ENCODE measurements at places on chromosomes 2 and 18.

- peak; percentile 66 for DNase-seq
Measured at GRCh38 chr18:71809711-71810110, 734.4 kb downstream of the CBLN2 start.

DNA sequence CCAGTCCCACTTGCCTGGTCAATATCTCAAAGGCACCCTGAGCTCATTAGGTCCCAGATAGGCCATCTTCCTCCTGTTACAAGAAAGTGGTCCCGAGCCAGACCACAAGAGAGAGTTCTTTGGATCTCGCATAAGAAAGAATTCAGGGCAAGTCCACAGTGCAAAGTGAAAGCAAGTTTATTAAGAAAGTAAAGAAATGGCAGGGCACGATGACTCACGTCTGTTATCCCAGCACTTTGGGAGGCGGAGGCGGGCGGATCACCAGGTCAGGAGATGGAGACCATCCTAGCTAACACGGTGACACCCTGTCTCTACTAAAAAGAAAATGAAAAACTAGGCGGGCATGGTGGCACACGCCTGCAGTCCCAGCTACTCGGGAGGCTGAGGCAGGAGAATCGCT lies 10.8 kb upstream of the SMAD7 start:
- DNase-seq, result no peak

- DNase-seq, result no peak
Measured at GRCh38 chr18:25814841-25815458, 275.5 kb downstream of the SS18 start.

DNA sequence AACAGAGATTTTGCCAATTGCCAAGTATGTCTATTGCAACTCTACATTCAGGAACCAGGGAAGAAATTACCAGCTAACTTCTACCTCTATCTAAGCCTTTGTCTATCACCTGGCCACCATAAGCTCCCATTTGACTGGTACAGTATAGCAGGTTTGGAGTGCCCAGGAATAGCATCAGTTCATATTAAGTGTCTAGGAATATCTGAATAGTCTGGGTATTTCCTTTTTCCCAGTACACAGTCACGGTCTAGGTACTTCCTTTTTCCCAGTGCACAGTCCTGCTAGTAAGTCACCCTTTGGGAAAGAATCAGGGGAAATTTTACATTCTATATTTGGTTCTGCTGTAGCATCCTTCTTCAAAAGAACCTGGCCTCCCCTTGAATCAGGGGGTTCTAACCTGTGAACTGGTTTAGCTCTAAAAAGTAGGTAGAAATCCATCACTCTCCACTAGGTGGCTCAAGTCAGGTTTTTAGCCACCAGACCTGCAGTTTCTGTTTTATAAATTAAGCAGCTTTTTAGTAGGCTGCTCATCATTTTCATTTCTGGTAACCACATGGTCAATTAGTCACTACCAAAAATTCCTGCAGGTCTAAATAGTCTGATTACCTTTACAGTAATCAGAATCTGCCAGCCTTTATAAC lies 49.3 kb upstream of the DNAJC10 start:
- DNase-seq, result peak; percentile 39

DNA sequence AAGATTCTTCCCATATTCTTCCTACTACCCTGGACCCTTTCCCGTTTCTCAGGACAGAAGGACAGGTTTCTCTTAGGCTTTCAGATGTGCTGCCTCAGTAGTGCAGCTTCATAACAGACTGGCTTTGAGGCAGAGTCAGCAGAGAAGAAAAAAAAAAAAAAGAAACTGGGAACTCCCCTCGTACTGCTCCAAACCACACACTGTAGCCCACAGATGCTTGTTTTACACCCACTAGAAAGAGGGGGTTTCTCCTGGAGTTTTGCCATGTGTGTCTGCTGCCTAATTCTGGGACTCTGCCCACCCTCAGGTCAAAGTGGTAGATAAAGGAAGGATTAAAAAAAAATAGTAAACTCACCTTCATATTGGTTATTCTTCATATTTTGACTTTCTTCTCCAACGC lies 95.9 kb downstream of the NCOA1 start:
- no peak for DNase-seq

GRCh38 chr2:25677877-25678276 lies 4.5 kb upstream of the DTNB start:
- no peak for DNase-seq

GRCh38 chr2:182559623-182560022 lies 132.8 kb upstream of the PDE1A start:
- DNase-seq, result peak; percentile 45

Measured in epithelial cell of esophagus (primary cell).